ENCODE measurements at places on chromosomes 1 and 21.

GRCh38 chr1:159897962-159898361 is 2.0 kb downstream of the CFAP45 start:
- no peak for DNase-seq

GRCh38 chr1:232334811-232335210 is 295.1 kb downstream of the SIPA1L2 start:
- DNase-seq = no peak

- no peak for DNase-seq
Measured at GRCh38 chr1:87852410-87853161, 523.9 kb downstream of the LMO4 start.

- no peak for DNase-seq
Measured at GRCh38 chr1:20586953-20587660, 1.8 kb upstream of the CDA start.

GRCh38 chr1:198361237-198361767 is 179.2 kb downstream of the ATP6V1G3 start:
- DNase-seq = no peak

DNA sequence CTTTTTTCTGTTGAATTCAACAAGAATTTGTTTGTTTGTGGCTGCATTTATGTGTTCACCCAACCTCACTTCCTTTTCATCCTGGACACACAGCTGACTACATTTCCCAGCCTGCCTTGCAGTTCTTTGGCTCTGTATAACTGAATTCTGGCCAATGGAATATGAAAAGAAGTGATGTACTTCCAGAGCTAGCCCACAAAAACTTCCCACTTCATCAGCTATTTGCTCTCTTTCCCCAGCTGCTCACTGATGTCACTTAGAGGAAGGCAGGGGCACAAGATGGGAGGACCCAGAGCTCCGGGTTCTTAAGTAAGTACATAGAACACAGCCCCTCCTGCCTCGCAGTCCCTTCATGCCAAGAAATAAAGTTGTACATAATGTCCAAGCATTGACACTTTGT is 235.0 kb upstream of the FGGY start:
- DNase-seq = peak; percentile 26

DNA sequence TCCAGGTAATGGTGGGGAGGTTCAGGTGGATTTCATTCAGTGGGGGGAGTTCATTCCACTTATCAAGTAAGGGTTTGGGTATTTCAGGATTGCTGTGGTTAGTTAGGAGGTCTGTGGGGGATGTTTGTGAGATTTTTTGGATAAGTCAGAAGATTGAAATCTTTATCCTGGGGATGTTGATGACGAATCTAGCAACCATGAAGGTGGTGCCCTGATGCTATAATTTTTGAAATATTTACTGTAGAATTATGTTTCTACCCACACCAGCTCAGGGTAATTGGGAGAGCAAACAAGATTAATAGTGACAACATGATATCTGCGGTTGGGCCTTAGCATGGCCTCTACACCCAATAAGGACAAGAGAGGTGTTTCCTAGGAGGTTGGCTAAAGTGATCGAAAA is 28.3 kb downstream of the SUCO start:
- DNase-seq = no peak

DNA sequence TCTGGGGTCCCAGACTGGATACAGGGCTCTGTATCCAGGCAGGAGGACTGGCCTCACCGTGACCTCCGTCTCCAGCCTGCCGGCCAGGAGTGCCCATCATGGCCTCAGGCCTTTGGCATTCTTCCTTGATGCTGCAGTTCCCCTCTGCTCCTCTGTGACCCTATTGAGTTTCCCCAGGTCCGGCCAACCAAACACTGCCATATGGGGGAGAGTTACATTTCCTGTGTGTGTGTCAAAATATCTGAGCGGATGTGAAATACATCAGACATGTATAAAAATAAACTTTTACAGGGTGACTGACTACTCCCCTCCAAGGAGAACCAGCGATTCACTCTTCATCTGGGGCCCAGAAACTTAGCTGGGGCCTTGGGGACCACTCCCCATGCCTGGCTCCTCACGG is 10.2 kb upstream of the UBL4B start:
- DNase-seq = no peak

GRCh38 chr1:243255791-243256512 is at the start of gene SDCCAG8:
Gene SDCCAG8 (plus strand): TSS chr1:243256041. CDS start chr1:243256174, 133 bp downstream.
- peak; percentile 100 for DNase-seq

DNA sequence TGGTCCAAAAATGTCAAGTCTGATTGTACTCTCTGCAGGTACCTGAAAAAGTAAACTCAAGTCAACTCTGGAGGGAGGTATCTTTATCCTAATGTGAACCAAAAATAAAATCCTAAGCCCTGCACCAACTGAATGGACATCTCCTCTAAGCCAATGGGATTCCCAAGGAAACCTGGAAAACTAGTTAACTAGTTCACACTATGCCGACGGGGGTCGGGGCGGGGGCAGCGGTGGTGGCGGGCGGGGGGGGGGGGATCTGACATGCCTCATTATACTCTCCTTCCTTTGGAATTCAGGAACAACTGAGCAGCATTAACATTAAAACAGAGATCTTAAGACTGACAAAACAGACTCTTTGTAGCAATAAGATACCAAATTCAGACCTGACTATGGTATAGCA is 452.6 kb upstream of the CAMK1G start:
- no peak for DNase-seq

GRCh38 chr21:35231090-35231489 is 182.0 kb upstream of the RUNX1 start:
- DNase-seq = no peak

DNA sequence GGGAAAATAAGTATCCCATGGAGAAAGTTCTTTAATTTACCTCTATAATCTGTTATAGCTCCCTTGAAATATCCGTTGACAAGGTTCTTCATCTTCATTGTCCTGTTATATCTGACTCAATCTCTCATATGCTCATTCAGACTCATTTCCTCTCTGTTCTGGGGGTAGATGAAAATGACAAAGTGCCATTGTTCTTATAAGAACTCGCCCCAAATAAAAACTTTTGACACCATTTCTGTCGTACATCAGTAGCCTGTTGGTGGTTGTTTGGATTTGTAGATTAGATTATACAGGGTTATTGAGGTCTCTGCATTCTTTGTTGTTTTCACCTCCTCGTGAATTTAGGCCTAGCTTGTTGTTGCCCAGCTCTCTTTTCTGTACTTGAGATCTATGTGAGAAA is 55.2 kb upstream of the IPO9 start:
- no peak for DNase-seq

DNA sequence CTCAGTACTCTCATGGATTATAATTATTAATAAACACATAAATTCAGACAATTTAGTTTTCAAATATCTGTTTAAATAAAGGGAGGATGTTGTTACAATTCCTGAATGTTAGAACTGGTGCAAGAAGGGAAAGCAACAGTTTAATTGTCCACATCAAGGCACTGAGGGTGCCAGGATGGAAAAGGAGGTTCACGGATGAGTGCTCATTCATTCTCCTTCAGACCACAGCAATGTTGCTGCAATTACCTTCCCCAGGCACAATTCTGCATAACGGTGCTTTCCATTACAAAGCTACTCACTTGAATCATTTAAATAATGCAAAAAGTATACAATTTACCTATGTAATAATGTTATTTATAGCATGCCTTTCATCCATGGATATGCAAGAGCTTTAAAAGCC is 52.3 kb upstream of the COG2 start:
- no peak for DNase-seq

DNA sequence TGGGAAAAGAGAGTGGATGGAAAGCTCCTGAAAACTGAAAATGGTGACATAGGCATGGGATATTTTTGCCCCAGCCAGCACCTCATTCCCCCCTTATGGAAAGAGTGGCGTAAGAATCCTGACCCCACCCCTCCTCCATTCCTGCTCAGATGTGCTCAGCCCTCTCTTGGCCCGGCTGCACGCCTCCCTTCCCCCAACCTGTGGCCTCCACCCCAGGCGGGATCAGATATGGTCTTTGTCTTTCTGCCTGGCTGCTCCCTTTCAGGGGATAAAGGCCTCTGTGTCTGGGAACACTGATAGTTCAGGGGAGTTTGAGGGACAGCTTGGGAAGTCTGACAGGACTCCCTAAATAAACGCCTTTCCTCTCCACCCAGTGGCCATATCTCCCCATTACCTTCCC is 49.8 kb downstream of the KIRREL1 start:
- no peak for DNase-seq

DNA sequence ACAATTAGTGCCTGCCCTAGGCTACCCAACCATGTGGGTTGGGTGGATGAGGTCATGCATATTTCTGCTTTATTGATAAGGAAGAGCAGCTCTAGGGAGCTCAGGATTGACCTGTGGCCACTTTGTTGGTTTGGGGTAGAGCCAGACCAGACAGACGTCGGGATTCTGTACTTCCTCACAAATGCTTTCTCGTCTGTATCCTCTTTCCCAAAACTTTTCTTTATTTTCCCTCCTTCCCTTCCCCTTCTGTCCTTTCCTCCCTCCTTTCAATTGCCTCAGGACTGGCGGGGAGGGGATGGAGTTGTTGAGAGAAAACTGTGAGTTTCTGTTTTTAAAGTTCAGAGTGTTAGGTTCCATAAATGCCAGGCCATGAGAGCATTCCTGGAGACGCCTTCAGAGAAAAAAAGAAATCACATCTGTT is 68.0 kb downstream of the UCK2 start:
- no peak for DNase-seq

- no peak for DNase-seq
Measured at GRCh38 chr21:16800536-16801275, 712.1 kb upstream of the CXADR start.

DNA sequence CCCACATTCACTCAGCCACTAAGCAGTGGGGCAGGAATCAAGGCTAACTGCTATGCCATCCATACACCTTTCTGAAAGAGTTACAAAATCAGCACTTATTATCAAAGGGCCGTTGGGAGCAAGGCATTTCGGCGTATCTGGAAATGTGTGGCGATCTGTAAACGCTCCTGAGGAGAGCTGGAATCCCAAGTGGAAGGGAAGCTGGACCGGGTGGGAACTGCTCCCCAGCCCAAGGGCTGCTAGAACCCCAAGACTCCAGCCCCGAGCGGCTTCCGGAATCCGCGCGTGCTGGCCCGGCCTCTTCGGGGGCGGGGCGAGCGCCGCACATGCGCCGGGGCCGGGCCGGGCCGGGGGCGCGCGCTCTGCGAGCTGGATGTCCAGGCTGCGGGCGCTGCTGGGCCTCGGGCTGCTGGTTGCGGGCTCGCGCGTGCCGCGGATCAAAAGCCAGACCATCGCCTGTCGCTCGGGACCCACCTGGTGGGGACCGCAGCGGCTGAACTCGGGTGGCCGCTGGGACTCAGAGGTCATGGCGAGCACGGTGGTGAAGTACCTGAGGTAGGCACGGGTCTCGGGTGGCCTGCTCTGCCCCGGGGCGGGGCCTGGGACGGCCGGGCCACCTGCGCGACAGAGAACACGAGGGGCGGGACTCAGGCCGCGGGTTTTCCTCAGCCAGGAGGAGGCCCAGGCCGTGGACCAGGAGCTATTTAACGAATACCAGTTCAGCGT is at the start of gene NAXE:
Gene NAXE (plus strand): TSS at position 345 of the 726 bp plus-strand sequence. CDS start 29 bp downstream, at position 374.
- DNase-seq = peak; percentile 83

- no peak for DNase-seq
Measured at GRCh38 chr1:65958561-65959350, 166.1 kb downstream of the PDE4B start.

- DNase-seq = no peak
Measured at GRCh38 chr1:24769656-24770651, 24.7 kb downstream of the CLIC4 start.

DNA sequence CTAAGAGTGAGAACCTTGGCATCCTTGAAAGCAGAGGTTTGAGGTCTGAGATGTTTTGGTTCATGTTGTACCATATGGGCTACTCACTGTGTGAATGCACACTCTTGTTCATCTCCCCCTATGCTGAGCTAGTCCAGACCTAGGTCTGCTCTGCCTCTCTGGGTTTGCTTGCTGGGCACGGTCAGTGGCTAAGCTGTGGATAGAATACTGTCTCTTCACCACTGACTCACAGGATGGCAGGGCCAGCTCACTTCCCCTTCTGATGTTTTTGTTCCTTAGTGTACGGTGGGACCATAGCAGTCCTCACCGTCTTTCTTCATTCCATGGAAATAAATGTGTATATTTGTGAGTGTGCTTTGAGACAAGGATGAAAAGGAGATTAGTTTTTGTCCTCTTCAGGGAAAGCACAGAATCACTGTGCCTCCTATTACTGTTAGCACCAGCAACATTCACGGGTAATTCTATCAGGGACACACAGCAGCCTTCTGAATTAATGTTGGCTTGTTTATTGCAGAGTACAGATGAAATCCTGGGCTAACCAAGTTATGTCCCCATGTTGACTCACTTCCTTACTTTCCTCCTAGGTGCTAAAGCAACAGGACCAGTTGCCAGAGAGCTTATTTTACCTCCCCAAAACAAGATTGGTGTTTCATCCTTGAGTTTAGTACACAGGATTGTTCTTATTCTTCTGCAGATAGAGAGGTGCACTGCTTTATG is 56.9 kb upstream of the IVNS1ABP start:
- peak; percentile 66 for DNase-seq

DNA sequence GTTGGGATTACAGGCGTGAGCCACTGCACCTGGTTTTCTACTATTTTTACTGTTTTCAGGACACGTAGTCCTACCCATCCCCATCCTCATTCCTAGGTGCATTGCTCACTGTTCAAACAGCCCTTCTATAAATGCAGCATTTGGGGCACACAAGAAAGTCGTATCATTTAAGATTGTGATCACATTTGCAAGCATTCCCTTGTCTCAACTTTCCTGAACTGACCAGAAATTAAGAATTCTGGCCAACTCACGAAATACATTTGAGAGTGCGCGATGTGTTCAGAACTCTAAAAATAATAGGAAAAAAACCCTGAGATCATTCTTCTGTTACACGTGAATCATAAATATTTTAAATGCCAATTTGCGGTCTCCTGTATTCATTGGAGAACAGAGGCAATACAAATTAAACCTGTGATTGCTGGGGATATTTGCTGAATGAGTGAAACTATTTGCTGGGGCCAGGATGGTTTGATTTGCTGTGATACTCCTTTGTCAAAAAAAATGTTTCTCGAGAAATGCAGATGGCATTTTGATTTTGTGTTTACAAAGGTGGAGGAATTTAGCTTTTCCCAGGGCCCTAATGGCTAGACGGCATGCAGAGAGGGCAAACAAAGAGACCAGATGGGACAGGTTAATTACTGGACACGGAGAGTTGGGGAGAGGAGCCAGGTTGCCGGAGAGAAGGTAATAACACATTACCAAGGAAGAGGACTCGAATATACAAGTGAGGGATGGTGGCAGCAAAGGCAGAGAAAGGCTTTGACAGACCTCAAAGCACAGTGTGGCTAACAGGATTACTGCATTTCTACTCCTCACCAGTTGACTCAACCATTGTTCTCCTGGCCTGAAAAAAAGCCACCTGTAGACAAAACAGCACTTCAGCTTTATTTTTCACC is 38.4 kb downstream of the STPG1 start:
- no peak for DNase-seq

Data from ascending aorta (tissue), 2 donors.